NCI-H1930 (cell line): ENCODE measurements at places on chromosomes 5 and 9.

DNA sequence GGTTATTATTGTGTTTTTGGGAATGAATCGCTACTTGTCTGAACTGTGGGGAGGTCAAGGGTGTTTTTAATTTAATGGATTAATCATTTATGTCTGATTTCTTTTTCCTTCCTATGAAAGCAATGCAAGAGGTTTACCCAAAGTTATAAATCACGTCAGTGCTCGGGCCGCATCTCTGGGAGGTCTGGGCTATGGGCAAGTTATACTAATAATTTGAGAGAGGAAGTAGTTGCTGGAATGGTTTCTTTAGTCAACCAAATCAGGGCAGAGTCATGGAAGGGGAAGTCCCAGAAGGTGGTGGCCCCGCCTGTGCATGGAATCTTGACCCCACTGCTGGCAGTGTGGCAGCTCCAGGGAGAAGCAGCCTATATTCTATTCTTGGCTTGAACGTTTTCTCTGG is 180.2 kb downstream of the HSPA4 start:
- no peak for DNase-seq

DNA sequence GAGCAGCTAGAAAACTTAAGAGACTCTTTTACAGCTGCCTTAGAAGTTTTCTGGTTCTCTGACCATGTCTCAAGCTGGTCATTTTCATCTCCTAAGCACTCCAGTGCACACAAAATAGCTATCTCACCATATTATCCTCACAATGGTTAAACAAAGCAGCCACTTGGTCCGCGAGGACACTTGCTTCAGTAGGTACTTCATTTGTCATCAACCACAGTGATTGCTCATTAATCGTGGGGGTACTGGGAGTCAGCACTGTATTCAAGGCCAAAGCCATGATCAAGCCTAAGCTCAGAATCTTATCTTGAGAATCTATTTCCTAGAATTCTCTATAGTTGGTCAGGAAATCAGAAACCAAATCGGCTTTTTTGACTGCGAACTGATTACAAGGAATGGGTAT is 2.9 kb downstream of the ARL14EPL start:
- no peak for DNase-seq

DNA sequence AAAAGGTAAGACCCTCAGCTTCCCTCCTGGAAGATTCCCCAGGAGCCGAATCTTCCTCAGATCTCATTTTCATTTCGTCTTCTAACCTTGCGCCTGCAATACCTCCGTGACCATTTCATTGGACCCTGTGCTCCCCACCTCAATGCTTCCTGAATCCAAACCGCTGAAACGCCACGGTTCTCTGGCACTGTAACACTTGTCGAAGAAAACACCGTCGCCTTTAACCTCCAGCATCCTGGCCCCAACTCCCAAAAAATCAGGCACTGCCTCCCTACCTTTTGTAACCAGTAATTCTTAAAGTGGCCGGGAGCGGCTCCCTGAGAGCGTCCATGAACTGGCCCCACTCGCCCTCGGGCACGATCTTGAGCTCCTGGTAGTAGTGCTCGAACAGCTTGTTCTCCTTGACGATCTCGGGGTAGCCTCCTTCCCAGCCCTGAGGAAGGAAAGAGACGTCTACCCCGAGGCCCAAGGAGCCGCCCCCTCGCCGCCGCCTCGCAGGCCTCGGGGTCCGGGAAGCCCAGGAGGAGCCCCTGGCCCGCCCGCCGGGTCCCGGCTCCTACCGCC is 438 bp downstream of the NSUN2 start:
- DNase-seq = no peak

GRCh38 chr5:66769839-66770617 is 173.8 kb downstream of the MAST4 start:
- no peak for DNase-seq

DNA sequence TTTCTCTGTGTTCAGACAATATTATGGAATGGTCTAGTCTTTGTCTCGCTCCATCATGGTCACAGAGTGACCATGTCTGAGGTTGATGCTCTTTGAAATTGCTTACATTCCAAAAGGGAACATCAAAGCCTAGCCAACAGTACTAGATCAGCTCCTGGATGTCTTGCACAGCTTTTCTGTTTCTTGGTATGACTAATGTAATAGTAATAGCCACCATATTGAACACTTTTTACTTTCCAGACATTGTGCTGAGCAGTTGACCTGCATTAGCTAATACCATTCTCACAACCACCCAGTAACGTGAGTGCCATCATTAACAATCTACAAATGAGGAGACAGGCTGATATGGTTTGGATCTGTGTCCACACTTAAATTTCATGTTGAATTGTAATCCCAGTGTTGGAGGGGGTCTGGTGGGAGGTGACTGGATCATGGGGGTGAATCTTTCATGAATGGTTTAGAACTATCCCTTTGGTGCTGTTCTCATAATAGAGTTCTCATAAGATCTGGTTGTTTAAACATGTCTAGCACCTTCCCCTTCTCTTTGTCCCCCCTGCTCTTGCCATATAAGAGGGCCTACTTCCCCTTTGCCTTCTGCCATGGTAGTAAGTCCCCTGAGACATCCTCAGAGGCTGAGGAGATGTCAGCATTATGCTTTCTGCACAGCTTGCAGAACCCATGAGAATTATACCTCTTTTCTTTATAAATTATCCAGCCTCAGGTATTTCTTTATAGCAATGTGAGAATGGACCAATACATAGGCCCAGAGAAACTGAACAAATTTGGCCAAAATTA is 577.5 kb upstream of the CLINT1 start:
- DNase-seq = no peak

DNA sequence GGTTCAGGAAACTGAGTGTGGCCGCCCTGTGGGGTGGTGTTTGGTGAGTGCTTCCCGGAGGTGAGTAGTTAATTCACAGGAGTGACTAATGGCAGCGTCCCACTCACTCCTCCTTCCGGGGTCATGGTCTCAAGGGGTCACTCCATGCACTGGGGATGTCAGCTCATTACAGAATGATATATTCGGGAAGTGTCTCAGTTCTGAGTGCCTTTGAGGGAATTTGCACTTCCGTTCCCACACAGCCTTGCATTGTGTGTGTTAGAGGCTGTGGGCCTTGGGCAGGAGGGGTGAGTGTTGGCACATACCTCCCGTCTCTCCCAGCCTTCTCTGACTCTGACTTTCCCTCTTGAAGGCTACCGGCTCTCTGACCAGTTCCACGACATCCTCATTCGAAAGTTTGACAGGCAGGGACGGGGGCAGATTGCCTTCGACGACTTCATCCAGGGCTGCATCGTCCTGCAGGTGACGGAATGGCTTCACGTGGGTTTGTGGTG is 10.5 kb upstream of the AHRR start:
- DNase-seq = no peak

- DNase-seq = no peak
These were observed 350.8 kb downstream of the DMRT2 start for GRCh38 chr9:1400983-1401382.

DNA sequence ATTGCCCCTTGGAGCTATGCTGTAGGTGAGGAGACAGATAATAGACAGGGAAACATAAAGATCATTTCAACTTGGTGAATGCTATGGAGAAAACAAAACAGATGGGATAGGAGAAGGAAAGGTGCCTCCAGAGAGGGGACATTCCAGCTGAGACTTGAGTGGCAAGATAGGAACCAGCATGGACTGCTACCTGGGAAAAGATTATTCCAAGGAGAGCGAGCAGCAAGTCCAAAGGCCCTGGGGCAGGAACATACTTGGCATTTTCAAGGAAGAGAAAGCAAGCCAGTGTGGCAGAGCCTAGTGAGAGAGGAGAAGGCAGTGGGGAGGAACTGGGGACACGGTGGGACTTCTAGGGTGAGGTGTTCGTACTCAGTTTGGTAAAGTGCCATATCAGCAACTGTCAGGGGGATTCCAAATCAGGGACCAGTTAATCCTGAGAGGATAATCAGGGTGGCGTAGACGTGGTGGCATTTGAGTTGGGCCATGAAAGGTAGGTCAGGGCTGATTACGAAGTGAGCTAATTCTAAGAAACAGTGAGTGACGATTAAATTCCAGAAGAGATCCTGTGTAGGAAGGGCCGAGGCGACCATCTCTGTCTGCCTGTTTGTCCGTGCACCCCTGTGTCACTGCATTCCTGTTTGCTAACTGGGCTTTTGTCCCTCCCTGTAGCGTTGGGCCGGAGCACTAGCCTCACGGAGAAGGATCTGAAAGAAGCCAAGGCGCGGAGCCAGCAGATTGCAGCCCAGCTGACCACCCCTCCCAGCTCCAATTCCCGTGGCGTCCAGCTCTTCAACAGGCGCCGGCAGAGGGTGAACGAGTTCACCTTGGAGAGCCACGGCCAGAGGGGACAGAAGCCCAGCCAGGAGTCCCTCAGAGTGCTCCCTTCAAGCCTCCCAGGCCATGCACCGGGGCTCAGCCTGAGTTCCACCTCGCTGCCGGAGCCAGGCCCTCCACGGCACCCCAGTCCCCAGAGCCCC is 7.1 kb downstream of the SYNPO start:
- no peak for DNase-seq

DNA sequence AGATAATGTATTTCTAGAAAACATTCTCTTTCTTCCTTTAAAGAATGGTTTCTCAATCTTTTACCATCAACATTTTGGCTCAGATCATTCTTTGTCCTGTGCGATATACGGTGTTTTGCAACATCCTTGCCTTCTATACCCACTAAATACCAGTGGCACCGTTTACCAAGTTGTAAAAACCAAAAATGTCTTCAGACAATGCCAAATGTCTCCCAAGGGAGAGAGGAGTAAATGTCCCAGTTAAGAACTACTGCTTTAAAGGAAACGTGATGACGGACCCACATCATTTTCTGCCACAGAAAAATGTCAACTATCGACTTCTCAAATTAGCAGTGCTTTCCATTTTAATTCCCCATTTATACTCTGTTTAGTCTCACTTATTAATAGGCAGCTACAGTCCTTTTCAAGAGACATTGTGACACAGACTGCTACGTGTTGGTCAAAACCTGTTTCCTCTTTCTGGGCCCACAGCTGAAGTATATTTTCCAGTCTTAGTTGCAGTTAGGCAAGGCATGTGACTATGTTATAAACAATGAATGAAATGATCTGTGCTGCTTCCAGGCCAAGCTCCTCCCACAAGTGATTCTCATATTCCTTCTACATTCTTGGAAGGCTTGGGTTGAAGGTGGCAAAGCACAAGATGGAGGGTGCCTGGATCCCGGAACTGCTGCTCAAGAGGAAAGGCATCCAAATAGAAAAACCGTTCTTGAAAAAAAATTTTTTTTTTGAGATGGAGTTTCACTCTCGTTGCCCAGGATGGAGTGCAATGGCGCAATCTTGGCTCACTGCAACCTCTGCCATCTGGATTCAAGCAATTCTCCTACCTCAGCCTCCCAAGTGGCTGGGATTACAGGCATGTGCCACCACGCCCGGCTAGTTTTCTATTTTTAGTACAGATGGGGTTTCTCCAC is 8.8 kb downstream of the PRXL2C start:
- DNase-seq = no peak

GRCh38 chr5:165196961-165197360 is 1691.5 kb downstream of the MAT2B start:
- DNase-seq = no peak

DNA sequence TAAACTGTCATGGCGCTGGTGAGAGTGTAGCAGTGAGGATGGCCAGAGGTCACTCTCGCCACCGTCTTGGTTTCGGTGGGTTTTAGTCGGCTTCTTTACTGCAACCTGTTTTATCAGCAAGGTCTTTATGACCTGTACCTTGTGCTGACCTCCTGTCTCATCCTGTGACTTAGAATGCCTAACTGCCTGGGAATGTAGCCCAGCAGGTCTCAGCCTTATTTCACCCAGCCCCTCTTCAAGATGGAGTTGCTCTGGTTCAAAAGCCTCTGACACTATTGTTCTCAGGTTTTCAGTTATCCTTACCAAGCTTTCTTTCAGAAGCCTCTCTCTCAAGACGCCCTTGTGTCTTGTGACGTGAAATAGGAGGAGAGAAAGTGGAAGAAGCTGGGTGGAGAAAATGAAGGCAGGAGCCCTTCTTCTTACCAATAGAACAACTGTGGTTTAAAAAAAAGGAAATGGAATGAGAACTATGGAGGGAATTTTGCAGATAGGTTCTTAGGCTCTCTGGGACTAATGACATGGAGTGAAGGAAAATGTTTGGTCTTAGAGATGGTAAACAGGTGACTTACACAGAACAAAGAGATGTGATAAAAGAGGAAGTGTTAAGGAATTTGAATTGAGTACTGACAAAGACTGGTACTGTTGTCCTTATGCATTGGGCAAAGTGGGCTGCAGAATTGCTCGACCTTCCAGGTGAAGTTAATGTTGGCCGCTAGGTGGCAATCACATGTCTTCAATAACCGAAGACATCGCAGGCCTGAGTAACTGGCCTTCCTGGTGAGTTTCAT is 133.3 kb upstream of the RAI14 start:
- DNase-seq = peak; percentile 89

GRCh38 chr5:90226433-90227099 is 183.0 kb downstream of the CETN3 start:
- no peak for DNase-seq

DNA sequence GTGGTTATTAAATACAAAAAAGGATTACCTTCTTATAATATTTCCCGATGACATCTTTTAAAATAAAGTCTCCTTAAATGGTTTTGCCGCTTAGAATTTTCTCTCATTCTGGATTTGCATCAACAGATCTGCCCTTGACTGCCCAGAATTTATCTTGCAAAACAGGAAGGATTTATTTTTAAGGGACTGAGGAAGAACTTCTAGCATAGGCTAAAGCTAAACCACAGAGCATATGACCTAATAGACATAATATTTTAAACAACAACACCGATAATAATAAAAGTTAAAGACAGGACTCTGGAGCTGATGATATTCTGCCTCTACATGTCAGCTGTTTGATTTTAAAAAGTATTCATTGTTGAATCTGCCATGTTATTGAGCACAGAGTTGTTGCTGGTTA is 145.3 kb upstream of the ADCY2 start:
- DNase-seq = no peak

DNA sequence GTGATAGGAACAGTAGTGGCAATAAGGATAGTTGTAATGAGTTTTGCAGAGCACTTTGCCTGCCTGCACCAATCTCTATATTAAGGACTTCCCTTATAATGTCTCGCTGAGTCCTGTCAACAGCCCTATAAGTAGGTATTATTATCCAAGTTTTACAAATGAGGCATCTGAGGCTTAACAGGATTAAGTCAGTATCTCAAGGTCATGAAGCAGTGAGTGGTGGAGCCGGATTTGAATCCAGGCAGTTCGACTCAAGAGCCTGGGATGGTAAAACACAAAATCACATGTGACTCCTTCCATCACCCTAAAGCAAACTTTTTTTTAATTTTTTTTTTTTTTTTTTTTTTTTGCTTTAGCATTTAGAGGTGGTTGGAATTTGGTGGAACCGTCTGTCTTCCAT is 59.0 kb upstream of the RARS1 start:
- no peak for DNase-seq

DNA sequence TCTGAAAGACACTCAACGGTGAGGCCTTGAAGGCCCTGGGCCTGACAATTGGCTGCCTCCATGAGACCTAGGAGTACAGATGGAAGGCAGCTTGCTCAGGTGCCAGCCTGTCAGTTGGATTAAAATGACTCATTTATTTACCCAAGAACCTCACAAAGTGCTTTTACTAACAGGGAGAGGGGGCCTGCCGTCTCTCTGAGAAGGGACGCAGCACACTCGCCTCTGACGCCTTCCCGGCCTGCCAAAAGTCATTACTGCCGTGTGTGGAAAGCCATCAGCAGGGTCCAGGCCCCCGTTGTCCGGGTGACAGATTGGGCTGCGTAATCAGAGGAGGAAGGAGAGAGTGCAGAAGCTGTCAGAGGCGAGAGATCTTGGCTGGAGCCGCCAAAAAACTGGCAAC is 32.4 kb downstream of the DDX31 start:
- no peak for DNase-seq

- DNase-seq = no peak
These were observed 2393.0 kb upstream of the C9orf72 start for GRCh38 chr9:29966247-29966646.

- no peak for DNase-seq
These were observed 154.3 kb downstream of the NFIB start for GRCh38 chr9:14159440-14160216.

- DNase-seq = no peak
These were observed 353.7 kb downstream of the CETN3 start for GRCh38 chr5:90055831-90056328.
